ENCODE measurements at places on chromosomes 5 and 9.

- no peak for DNase-seq
Observed at GRCh38 chr9:127720865-127721227, 5.0 kb downstream of the TTC16 start.

DNA sequence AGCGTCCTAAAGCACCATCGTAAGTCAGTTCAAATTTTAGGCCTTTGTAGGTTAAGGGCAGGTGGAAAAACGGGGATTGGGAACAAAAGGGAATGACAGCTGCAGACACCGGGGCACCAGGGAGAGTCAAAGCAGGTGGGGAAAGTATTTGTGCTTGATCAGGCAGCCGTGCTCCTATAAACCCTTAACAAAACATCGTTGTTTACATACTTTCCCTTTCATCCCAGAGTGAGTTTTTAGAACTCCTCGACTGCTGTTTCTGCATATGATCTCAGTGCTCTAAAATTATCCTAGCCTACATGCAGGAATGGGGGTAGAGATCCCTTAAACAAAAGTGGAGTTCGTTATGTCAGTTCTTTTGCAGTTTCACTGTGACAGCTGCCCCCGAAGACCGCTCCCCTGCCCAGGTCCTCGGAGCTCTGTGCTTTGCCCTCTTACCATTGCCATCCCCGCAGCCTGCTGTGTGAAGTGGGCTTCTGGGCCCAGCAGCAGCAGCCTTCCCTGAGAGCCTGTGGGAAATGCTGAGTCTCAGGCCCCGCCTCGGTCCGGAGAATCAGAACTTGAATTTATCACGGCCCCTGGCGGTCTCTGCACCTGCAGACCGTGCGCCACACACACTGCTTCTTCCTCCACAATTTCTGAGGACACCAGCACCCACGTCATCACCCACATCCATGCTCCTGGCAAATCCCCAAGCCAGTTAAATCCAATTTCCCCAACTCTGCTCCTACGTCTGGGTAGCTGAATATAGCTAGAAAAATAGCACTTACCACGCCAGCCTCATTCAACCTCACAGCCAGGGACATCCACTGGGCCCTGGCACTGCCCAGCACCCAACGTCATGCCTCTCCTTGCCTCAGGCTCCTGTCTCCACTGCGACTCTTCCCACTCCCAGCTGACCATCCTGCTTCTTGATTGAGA lies 86.8 kb downstream of the NSUN2 start:
- peak; percentile 93 for DNase-seq

- DNase-seq = no peak
Observed at GRCh38 chr9:137430723-137431415, 7.7 kb downstream of the NOXA1 start.

DNA sequence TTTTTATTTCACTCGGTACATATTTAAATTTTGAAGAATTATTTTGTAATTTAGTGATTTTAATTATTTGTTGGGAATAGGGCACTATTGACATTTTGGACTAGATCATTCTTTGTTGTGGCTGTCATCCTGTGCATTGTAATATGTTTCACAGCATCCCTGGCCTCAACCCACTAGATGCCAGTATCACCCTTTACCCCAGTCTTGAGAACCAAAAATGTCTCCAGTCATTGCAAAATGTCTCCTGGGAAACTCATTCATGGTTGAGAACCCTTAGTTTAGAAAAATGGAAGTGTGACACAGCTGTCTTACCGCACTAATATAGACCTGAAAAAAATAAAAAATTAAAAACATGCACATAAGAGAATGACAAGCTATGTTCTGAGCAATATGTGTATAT lies 88.4 kb upstream of the CCDC152 start:
- DNase-seq = no peak

GRCh38 chr9:95985440-95986055 lies 110.1 kb downstream of the ERCC6L2 start:
- no peak for DNase-seq

GRCh38 chr9:85524531-85524930 lies 217.2 kb downstream of the AGTPBP1 start:
- no peak for DNase-seq

DNA sequence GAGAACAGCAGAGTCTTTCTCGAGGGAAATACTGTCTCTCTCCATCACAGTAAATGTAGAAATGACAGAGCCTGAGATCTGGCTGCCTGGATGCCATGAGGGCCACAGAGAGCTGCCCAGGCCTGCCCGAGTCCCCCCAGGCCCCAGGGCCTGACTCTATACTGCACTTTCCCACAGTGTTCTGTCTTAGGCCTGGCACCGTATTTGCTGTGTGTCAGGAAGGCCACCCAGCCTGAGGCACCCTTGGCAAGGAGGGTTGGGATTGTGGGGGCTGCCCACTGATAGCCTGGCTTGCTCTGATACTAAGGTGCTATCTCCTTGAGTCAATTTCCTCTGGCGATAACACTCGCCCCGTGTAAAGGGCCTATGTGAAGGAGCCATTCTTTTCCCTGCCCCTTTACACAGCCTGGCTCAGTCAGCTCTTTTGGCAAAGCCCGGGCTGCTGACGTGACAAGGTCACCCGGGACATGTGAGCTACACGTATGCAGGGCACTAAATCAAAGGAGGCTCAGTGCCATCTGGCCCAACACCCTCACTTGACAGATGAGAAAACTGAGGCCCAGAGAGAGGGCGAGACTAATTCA lies 630.1 kb upstream of the KLF4 start:
- DNase-seq = no peak

DNA sequence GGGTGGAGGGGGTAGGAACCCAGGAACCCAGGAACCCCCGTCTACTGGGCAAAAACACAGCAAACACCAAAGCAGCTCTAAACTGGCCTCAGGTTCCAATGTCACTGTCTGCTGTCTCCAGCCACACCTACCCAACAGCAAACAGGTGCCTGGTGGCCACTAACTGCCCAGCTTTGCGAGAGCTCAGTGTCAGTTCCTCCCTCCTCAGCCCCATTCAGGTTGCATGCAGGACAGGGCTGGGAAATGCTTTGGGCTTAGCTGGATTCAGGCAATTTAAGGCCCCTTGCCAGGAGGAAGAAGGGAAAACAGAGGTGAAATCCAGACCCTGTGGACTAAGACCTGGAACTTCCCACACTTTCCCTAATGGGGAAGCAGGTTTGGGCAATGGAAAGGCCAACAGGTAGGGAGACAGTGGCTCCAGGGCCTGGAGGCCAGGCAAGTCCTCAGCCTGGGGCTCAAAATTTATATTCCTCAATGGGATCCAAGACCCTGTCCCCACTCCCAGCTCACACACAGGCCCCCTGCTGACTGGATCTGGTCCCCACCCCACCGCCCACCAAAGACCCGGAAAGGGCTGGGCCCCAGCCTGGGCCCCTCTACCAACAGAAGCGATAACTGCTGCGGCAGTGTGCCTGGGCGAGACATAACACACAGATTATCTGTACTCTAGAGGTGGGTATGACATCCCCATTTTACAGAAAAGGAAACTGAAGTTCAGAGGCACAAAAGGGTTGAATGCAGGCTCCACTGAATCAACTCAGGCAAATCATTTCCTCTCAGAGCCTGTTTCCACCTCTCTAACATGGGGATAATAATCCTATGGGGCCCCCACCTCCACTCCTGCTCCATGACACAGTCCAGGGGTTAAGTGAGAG lies 3.5 kb downstream of the EEIG1 start:
- peak; percentile 65 for DNase-seq

DNA sequence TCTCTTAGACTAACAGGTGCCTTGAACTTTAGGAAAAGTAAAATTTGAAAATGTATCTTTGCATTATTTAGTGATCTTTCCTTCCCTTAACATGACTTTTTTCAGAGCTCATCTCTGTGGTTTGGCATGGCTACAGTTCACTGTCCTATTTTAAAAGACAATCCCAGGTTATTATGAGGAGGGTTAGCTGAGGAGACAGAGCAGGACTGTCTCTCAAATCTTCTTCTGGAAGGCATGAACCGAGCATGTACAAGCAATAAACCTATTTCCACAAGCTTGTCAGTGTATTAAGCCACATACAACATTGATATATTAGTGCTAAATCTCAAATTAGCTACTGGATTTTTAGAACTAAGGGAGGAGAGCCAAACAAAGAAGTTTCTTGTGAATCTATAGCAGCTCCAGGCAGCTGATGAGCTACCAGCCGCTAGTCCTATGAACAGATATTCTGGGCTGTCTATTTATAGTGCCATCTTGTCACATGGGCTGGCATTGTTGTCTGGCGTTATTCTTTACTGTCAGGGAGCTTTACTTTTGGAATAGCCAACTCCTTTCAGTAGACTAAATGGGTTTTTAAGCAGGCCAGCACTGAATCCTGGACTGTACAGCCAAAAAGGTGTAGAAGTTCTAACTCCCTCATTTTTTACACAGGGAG lies 171.2 kb upstream of the ACTBL2 start:
- no peak for DNase-seq

- no peak for DNase-seq
Observed at GRCh38 chr5:96919754-96920197, 16.1 kb upstream of the LNPEP start.

GRCh38 chr9:109639674-109640579 lies 140.1 kb upstream of the PALM2AKAP2 start:
- peak; percentile 29 for DNase-seq

DNA sequence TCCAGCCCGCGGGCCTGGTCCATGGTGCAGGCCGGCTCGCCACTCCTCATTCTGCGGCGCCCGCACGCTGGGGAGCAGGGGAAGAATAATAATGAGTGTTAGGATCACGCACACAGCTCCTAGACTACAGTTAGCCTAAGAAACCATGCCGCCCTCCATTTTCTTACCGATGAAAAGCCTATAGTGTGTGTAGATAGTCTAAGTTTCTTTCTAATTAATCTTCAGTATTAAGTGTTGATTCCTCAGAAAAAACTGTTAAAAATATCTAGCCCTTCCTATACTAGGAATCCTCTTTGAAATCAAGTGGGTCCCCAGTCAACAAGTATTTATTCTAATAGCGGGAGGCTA lies 9.3 kb downstream of the ZBED3 start:
- no peak for DNase-seq

- DNase-seq = no peak
Observed at GRCh38 chr9:106286249-106286648, 576.7 kb upstream of the ZNF462 start.

DNA sequence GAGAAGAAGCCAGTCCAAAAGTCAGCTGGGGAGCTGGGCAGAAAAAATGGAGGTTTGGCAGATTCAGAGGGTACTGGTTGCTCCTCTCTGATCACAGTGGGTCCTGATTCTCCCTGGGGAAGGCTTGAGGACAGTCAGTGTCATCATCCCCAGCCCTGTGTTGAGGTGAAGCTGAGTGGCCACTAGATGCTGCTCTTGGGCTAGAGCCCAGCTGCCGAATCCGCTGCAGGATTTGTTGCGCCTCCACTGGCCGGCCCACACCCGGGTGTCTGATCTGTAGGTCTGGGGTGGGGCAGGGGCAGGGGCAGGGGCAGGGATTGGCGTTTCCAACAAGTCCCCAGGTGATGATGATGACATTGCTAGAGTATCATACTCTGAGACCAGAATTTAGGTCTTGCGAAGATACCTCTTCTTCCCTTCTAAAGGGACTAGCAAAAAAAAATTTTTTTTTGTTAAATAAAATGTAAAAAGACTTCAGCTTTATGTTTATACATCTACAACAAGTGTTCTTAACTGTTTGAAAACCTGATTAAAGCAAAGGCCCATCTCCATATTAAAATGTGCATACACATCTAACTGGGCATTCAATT lies 106.8 kb downstream of the PDE6A start:
- peak; percentile 32 for DNase-seq

DNA sequence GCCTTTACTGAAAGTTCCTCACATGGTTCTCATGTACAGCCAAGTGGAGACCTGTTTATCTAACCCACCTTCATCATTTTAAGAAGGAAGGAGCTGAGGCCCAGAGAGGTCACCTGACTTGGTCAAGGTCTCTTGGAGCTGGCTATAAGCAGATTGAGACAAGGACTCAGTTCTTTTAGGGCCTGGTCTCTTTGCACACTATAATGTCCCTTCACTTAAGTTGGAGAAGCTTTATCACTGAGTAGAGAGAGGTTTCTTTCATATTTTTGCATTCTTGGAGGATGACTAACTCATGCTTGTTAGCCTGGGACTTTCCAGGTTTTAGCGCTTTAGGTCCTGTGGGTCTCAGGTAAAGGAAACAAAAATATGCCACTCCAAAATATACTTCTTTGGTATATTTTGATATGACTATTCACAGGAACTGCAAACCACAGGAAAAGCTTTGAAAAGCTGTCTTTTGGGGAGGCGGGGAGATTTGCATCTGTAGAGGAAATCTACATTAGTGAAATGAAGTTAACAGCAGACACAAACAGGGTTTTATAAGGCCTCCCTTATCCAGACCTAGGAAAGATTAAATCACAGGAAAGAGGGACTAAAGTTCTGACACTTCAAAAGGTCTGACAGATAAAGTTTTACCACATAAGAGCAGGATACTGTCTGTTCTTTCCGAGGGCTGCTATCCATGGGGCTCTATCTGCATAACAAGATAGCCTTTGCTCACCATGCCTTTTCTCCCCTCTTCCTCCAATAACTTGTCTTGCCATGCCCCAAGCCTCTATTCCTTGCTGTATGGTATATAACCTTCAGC lies 95.8 kb upstream of the ANKRD55 start:
- DNase-seq = no peak

- no peak for DNase-seq
Observed at GRCh38 chr9:127281891-127282290, 17.3 kb downstream of the GARNL3 start.

DNA sequence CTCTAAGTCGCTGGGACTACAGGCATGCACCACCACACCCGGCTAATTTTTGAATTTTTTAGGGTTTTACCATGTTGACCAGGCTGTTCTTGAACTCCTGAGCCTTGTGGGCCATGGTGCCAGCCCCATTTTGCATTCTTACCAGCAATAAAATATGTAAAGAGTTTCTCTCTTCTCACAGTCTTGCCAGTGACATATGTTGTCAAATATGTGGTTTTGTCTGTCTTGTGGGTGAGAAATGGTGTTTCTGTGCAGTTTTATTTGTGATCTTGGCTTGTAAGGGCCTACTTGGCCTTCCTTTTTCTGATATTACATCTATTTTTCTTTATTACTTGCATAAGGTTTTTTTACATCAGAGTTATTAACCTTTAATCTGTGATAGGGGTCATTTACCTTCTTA lies 47.1 kb downstream of the SPIN1 start:
- DNase-seq = no peak

DNA sequence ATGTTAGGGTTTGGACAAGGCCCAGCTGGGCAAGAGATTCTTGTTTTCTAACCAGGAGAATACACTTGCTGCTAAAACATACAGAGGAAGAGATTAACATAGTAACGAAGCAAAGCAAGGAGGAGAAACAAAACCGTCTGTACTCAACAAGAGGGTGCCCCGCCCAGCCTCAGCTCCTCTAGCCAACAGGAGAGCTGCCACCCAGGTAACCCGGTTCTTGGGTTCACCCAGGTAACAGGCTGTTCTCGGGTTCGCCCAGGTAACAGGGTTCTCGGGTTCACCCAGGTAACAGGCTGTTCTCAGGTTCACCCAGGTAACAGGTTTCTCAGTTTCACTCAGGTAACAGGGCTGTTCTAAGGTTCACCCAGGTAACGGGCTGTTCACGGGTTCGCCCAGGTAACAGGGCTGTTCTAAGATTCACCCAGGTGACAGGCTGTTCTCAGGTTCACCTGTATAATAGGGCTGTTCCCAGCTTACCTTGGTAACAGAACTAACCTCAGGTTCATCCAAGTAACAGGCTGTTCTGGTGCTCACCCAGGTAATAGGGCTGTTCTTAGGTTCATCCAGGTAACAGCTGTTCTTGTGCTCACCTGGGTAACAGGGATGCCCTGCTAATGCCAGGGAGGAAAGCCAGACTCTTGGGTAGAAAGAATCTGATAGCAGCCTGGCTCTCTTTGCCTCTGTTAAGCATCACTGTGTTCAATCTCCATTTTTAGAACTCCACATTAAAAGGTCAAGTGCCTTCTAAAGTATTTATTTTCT lies 271.6 kb downstream of the SYK start:
- DNase-seq = peak; percentile 30

GRCh38 chr5:55305345-55305744 lies 2.1 kb downstream of the DHX29 start:
- no peak for DNase-seq
